Tibial artery (tissue), 4 donors: ENCODE measurements at places on chromosomes 4 and X.

- no peak overlapping the region for H3K4me3 ChIP-seq
- no peaks in the 10 kb centered on the region for H3K4me1 ChIP-seq
- DNase-seq = no peak
- no peak overlapping the region for H3K27ac ChIP-seq
These were observed 62.9 kb upstream of the SMAD1 start for GRCh38 chr4:145418739-145419138.

DNA sequence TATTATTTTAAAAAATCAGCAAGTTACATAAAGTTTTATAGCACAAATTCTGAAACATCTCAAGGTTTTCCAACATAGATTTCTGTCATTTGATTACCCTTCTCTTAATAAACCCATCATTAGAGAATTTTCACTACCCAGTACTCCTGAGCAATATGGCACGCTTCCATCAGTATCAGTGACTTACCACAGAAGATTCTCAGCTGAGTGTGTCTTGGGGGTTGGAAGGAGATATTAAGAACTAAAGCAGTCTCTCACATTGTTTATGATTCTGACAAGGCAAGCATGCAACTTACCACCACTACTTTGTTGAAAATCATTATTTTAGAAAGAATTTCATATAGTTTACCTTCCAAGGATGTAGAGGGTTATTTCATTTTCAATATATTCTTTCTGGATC lies 67.7 kb downstream of the INPP4B start:
- no peak for DNase-seq
- no peaks in the 10 kb centered on the region for H3K4me1 ChIP-seq
- no peak overlapping the region for H3K4me3 ChIP-seq
- H3K36me3 ChIP-seq = no peaks in the 10 kb centered on the region

GRCh38 chrX:16869393-16870094 lies 618 bp downstream of the RBBP7 start:
- H3K36me3 ChIP-seq = no peaks in the 10 kb centered on the region
- H3K27me3 ChIP-seq = no peaks in the 10 kb centered on the region
- peak overlapping the region; percentile 86 for H3K27ac ChIP-seq
- peaks cover 4% of the 10 kb centered on the region for H3K4me1 ChIP-seq
- peak; percentile 61 for DNase-seq

GRCh38 chr4:110518889-110519490 lies 43.0 kb downstream of the ENPEP start:
- H3K27ac ChIP-seq = no peak overlapping the region
- H3K4me3 ChIP-seq = no peak overlapping the region
- peaks cover 3% of the 10 kb centered on the region for H3K27me3 ChIP-seq
- DNase-seq = no peak
- no peaks in the 10 kb centered on the region for H3K36me3 ChIP-seq
- H3K4me1 ChIP-seq = no peaks in the 10 kb centered on the region

GRCh38 chrX:55640854-55641253 lies 17.7 kb downstream of the FOXR2 start:
- no peaks in the 10 kb centered on the region for H3K4me1 ChIP-seq
- H3K27ac ChIP-seq = no peak overlapping the region
- no peaks in the 10 kb centered on the region for H3K27me3 ChIP-seq
- H3K4me3 ChIP-seq = no peak overlapping the region

- H3K4me1 ChIP-seq = no peaks in the 10 kb centered on the region
- DNase-seq = no peak
- no peaks in the 10 kb centered on the region for H3K36me3 ChIP-seq
- H3K27ac ChIP-seq = no peak overlapping the region
- H3K4me3 ChIP-seq = no peak overlapping the region
These were observed 183.4 kb downstream of the KIT start for GRCh38 chr4:54840992-54841768.

- no peaks in the 10 kb centered on the region for H3K4me1 ChIP-seq
- H3K27me3 ChIP-seq = no peaks in the 10 kb centered on the region
- no peaks in the 10 kb centered on the region for H3K36me3 ChIP-seq
- peak overlapping the region; percentile 7 for H3K27ac ChIP-seq
These were observed 45.0 kb downstream of the APBB2 start for GRCh38 chr4:41169256-41169800.

- no peak for DNase-seq
- H3K27ac ChIP-seq = no peak overlapping the region
- no peaks in the 10 kb centered on the region for H3K4me1 ChIP-seq
- H3K27me3 ChIP-seq = no peaks in the 10 kb centered on the region
- H3K36me3 ChIP-seq = no peaks in the 10 kb centered on the region
- H3K4me3 ChIP-seq = no peak overlapping the region
These were observed 2201.2 kb downstream of the ARAP2 start for GRCh38 chr4:34043131-34043530.

GRCh38 chr4:143599827-143600226 lies 86.3 kb downstream of the SMARCA5 start:
- H3K27ac ChIP-seq = peak overlapping the region; percentile 34
- H3K4me3 ChIP-seq = no peak overlapping the region
- no peaks in the 10 kb centered on the region for H3K27me3 ChIP-seq
- DNase-seq = no peak

GRCh38 chr4:135510582-135510981 lies 1309.0 kb upstream of the PABPC4L start:
- no peak overlapping the region for H3K4me3 ChIP-seq
- H3K27ac ChIP-seq = no peak overlapping the region
- H3K4me1 ChIP-seq = no peaks in the 10 kb centered on the region
- DNase-seq = no peak

GRCh38 chrX:10404436-10404835 lies 215.9 kb downstream of the MID1 start:
- no peak for DNase-seq
- H3K4me1 ChIP-seq = no peaks in the 10 kb centered on the region

DNA sequence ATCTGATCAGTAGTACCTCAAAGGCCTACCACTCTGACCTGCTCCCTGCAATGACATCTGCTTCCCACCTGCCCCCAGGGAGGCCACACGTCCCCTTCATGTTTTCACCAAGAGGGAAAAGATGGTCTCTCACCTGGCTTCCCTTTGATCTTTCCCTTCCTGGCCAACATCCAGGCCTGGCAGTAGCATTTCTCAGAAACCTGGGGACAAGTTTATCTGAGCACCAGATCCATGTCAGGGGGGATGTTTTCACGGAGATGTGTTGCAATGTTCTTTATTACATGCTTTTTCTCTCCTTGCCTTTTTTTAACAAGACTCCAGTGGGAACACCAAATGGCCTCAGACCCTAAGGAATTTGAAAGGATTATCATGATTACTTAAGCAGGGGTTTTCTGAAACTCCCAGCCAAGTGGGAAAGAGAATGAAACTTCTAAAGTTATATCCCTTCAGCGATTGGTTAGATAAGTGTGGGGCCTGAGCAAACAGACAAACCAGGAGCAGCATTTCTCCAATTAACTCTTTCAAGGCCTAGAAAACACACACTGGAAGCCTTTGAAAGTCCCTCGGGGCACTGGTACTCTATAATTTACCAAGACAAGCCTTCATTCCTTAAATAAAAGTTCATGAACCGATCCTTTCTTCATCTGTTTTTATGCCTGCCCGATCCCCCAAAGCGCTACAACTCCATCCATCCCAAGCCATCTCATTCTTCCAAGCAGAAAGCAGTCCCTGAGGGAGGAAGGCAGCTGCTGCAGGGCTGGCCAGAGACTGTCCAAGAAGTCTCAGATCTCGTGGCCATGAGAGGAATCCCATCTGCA lies 94.1 kb downstream of the BCOR start:
- H3K27ac ChIP-seq = no peak overlapping the region
- H3K4me1 ChIP-seq = peaks cover 4% of the 10 kb centered on the region
- H3K27me3 ChIP-seq = no peaks in the 10 kb centered on the region
- no peak for DNase-seq

- no peak for DNase-seq
- H3K27ac ChIP-seq = no peak overlapping the region
- no peak overlapping the region for H3K4me3 ChIP-seq
- H3K4me1 ChIP-seq = no peaks in the 10 kb centered on the region
- H3K36me3 ChIP-seq = no peaks in the 10 kb centered on the region
These were observed 706.5 kb downstream of the KCTD8 start for GRCh38 chr4:43742083-43742482.

DNA sequence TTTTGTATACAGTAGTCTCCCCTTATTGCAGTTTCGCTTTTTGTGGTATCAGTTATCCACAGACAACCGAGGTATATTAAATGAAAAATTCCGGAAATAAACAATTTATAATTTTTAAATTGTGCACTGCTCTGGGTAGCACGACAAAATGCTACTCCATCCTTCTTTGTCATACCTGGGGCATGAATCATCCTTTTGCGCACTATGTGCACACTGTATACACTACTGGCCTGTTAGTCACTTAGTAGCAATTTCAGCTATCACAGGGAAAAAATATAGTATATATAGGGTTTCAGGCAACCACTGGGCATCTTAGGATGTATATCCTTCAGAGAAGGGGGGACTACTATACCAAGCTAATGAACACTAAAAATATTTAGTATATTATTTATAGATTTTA lies 198.8 kb upstream of the FAT4 start:
- no peak overlapping the region for H3K27ac ChIP-seq
- DNase-seq = no peak
- H3K27me3 ChIP-seq = no peaks in the 10 kb centered on the region
- H3K4me3 ChIP-seq = no peak overlapping the region
- no peaks in the 10 kb centered on the region for H3K36me3 ChIP-seq

GRCh38 chr4:101953949-101954348 lies 163.4 kb downstream of the BANK1 start:
- no peak for DNase-seq
- no peaks in the 10 kb centered on the region for H3K36me3 ChIP-seq
- no peak overlapping the region for H3K4me3 ChIP-seq
- H3K27ac ChIP-seq = no peak overlapping the region
- no peaks in the 10 kb centered on the region for H3K4me1 ChIP-seq
- no peaks in the 10 kb centered on the region for H3K27me3 ChIP-seq

DNA sequence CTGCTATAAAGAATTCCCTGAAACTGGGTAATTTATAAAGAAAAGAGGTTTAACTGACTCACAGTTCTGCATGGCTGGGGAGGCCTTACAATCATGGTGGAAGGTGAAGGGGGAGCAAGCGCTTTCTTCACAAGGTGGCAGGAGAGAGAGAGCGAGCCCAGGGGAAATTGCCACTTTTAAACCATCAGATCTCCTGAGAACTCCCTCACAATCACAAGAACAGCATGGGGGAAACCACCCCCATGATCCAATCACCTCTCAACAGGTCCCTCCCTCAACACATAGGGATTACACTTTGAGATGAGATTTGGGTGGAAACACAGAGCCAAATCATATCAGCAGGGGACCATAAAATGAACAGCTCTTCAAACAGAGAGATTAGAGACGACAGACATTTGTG lies 198.6 kb downstream of the MAGEB5 start:
- H3K27ac ChIP-seq = no peak overlapping the region
- DNase-seq = no peak
- H3K27me3 ChIP-seq = no peaks in the 10 kb centered on the region
- no peaks in the 10 kb centered on the region for H3K36me3 ChIP-seq

DNA sequence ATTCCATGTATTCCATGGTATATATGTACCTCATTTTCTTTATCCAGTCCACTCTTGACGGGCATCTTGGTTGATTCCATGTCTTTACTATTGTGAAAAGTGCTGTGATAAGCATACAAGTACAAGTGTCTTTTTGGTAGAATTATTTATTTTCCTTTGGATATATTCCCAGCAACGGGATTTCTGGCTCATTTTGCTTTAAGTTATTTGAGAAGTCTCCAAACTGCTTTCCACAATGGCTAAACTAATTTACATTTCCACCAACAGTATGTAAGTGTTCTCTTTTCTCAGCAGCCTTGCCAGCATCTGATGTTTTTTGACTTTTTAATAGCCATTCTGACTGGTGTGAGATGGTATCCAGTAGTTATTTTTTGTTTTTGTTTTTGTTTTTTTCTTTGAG lies 17.6 kb upstream of the FAT4 start:
- H3K27ac ChIP-seq = no peak overlapping the region
- H3K36me3 ChIP-seq = no peaks in the 10 kb centered on the region

DNA sequence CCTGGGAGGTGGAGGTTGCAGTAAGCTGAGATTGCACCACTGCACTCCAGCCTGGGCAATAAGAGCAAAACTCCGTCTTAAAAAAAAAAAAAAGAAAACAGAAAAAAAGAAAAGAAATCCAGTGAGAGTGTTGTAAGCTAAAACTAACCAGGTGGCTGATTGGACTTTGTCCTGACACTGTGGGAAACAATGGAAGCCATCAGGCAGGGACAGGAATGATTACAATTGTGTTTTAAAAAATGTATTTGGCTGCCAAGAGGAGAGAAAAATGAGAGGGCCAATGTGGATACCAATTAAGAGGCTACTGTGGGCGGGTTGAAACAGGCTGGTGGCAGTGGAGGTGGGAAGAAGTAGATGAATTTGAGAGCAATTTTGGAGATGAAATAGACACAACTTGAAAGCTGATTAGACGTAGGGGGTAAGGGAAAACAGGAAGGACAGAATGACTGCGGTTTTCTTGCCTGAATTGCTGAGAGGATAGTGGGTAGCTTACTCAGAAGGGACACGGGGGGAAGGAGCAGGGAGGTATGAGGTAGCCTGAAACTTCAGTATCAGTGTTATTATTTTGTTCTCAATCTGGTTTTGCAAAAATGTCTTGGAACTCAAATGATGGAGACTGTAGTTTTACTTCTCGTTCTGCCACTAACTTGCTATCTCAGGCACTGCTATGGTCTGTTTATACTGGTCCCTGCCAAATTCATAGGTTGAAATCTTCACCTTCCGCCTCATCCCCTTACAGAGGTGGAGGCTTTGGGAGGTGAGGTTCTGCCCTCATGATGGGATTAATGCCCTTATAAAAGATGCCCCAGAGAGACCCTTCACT lies 45.6 kb upstream of the CHRNA9 start:
- no peaks in the 10 kb centered on the region for H3K4me1 ChIP-seq
- H3K4me3 ChIP-seq = no peak overlapping the region
- DNase-seq = no peak
- H3K27ac ChIP-seq = no peak overlapping the region
- H3K36me3 ChIP-seq = no peaks in the 10 kb centered on the region
